ENCODE measurements at places on chromosomes 11 and 22.

DNA sequence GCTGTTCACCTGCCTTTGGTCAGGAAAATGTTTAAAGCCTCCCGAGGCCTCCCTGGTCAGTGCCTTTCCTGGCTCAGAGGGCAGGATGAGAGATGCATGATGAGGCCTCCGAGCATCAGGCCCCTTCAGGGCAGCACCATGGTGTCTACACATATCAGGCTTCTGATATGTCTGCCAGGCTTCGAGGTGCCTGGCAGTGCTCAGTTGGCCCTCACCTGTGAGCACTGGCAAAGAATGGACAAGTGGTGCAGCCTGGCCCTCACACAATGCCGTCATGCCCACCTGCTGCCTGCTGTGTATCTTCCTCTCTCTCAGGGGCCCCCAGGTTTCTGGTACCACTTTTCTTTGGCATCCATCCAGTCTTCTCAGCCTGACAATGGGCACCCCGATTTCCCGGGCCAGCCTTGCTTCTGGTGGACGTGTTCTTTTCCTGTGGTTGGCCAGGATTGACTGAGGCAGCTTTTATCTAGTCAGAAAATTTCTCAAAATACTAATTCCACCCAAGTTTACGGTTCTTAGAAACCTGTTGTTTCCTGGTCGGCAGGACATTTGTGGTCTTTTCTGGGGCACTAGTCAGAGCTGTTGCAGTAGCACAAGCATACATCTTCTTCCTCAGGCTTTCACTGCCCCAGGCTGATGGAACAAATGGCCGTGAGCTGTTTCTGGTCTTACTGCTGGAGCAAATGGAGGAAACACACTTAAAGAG, 76.8 kb upstream of the SUSD2 start:
- DNase-seq = no peak

DNA sequence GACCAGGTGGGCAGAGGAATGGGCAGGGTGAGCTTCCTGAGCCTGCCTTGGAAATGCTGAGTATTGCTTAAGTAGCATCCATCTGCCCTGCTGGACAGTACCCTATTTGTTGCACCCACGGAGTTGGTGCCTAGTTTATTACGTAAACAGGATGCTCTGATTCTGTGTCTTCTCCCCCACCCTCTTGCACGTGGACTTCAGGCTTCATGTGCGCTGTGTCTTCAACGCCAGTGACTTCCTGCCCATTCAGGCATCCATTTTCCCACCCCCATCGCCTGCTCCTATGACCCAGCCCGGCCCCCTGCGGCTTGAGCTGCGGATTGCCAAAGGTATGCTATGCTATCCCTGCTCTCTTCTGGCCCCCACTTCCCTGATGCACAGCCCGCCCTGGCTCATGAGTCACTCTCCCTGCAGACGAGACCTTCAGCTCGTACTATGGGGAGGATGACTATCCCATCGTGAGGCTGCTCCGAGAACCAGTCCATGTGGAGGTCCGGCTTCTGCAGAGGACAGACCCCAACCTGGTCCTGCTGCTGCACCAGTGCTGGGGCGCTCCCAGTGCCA, 5.7 kb downstream of the ZP1 start:
- DNase-seq = peak; percentile 28

GRCh38 chr11:48043991-48044512, 63.7 kb downstream of the PTPRJ start:
- no peak for DNase-seq

- DNase-seq = no peak
These were observed 47.1 kb upstream of the OPCML start for GRCh38 chr11:133579165-133580031.

DNA sequence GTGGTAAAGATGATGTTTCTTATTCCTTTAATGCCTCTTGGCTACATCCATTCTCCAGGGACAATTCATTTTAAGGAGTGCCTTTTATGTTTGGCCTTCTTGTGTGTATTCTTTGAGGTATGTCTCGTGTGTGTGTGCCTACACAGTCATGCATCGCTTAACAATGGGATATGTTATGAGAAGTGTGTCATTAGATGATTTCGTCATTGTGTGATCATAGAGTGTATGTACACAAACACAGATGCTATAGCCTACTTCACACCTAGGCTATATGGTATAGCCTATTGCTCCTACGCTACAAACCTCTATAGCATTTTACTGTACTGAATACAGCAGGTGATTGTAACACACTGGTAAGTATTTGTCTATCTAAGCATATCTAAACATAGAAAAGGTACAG, 23.0 kb downstream of the ZNF202 start:
- DNase-seq = no peak

- peak; percentile 51 for DNase-seq
These were observed 457 bp downstream of the RNF141 start for GRCh38 chr11:10540546-10540914.

Measured in gastrocnemius medialis (tissue), 4 donors.